ENCODE measurements at places on chromosomes 3 and 15.
A peak's percentile ranks its signal among the peaks of the same experiment; 100 is the strongest.

DNA sequence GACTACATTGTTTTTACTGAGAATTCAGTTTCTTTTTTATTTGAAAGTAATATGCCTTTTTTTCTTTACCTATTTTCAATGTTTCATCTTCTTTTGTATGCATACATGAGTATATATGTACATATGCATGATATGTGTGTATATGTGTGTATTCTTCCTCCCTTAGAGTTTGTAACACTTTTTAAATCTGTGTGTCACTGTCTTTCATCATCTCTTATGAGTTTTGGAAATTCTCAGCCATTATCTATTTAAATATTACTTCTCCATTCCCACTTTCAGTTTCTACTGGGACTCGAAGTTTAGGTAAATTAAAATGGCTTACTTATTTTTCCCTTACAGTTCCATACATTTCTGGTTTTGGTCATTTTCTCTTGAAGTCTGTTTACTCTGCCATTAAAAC is 754.1 kb downstream of the GRM7 start:
- no peak for DNase-seq

DNA sequence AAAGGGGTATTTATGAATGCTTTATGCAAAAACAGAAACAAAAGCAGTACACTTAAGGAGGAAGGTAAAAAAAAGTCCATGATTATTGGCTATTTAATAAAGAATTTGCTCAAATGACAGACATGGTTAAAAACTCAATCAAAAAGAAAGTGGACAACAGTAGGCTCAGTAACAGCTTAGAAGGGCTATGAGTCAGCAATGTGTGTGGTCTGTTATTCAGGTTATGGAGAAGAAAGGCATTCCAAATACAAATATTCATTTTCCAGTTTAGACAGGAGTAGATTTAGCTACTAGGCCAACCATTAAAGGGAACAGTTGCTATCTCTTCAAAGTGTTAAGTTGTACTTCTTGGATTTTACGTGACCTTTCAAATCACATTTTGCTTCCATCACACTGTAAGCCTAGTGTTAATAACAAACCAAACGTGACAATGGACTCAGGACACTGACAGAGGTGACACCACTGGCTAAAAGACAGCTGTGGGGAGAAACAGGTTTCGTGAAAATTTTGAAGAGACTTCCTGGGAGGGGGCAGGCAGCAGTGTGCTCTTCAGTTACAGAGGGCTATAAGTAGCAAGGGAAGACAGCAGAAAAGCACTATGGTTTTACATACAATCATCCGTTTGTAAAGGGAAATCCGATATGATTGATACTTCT is 41.7 kb upstream of the MYO5C start:
- peak; percentile 27 for DNase-seq

DNA sequence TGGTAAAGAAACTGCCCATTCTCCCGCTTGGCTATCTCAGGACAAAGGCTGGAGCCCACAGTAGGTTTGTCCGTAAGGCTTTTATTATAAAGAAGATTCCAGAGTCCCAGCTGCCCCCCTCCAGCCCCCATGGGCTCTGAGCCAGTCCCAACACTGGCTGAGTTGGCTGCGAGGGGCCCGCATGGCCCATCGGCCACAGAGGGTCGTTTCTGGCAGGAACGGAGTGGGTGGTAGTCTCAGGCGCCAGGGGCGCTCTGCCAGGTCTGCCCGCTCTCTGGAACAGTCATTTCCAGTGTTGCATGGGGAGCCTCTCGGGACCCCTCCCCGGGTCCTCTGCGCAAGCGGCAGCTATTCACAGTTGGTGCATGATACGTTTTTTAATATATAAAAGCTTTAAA is 12.2 kb downstream of the H1-8 start:
- DNase-seq: no peak

DNA sequence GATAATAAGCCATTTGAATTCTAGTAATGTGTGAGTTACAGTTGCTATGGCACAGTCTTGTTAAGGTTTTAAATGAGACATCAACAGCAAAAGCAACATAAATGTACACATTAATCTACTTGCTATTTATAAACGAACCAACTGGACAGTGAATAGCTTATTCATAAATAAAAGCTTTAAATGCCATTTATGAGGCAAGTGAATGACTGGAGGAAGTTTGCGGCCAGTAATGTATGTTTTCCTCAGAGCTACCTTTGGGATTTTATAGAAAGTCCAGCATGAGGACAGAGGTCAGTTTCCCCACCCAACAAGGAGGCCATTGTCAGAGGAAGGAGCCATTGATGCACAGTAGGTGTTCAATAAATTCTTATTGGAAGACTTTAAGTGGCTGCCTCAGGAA is 48.0 kb upstream of the PXYLP1 start:
- no peak for DNase-seq

GRCh38 chr3:136211547-136211946 is 15.4 kb upstream of the MSL2 start:
- no peak for DNase-seq

- DNase-seq: no peak
These were observed 61.0 kb upstream of the PPARG start for GRCh38 chr3:12227833-12228232.

GRCh38 chr3:119239206-119239820 is 1.4 kb downstream of the B4GALT4 start:
- DNase-seq: no peak

DNA sequence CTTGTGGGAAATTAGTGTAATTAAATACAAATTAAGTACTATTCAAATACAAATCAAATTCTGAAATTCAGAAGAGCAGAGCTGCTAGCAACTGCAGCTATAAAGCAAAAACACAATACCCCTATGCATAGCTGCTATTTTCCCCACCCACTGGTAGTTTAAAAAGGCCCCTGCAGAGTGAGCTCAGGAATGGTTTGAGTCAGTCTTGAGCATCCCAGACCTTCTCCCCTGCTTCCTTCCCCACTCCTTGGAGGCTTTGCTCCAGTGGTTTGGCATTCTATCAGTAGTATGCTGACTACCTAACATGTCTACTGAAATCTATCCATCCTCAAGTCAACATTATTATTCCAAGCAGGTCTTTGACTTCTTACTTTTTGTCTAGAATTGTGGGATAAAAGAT is 53.0 kb downstream of the EFHB start:
- DNase-seq: no peak

- DNase-seq: no peak
These were observed 751.6 kb downstream of the SI start for GRCh38 chr3:164326714-164327113.

GRCh38 chr3:139639662-139640061 is 38.1 kb downstream of the NMNAT3 start:
- DNase-seq: no peak

- no peak for DNase-seq
These were observed 42.8 kb upstream of the ADAMTSL3 start for GRCh38 chr15:83610901-83611685.

- DNase-seq: no peak
These were observed 71.5 kb downstream of the RAD18 start for GRCh38 chr3:8891774-8892173.

DNA sequence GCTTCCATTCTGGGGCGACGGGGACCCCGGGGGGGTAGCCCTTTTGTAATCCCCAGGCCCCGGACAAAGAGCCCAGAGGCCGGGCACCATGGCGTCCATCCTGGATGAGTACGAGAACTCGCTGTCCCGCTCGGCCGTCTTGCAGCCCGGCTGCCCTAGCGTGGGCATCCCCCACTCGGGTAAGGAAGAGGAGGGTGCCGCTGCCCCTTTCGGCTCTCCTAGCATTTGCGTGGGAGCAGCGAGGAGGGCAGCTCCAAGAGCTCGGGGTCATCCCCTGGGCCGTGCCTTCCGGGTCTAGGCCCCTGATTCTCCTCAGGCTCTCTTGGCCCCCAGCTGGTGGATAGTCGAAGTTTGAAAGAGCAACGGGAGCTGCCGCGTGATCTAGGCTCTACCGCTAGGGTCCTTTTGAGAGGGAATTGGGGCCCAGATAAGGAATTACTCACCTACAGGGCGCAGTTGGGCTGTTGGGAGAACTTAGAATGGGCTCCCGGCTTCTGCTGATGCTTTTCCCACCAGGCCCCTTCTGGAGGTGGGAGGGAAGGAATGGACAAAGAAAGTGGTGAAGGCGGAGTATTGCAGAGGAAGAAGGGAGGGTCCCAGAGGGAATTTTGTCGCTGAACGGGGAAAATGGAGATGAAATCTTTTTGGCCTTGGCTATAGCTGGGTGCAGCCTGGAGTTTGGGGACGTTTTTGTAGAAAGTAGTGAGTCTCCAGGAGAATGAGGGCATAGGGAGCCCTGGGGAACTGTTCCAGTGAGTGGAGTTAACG is 615 bp downstream of the VPS18 start:
- DNase-seq: peak; percentile 79

- peak; percentile 75 for DNase-seq
These were observed 5.6 kb downstream of the PRTG start for GRCh38 chr15:55737373-55737772.

GRCh38 chr3:83524901-83525300 is 1433.9 kb upstream of the CADM2 start:
- no peak for DNase-seq

DNA sequence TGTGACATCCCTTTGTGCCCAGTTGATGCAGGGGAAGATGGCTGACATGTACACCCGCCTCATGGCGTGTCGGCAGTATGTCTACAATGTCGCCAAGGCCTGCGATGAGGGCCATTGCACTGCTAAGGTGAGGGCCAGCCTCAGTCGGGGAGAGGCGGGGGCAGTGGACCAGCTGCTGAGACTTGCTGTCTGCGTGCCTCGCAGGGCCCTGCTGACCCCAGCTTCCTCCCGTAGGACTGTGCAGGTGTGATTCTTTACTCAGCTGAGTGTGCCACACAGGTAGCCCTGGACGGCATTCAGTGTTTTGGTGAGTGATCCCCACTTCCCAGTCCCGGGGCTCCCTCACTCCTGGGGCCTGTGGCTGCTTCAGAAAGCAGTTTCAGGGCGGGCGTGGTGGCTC is 10.5 kb downstream of the IVD start:
- no peak for DNase-seq

- no peak for DNase-seq
These were observed 33.1 kb downstream of the TBC1D5 start for GRCh38 chr3:17709236-17709810.

- DNase-seq: no peak
These were observed 1.8 kb downstream of the EPM2AIP1 start for GRCh38 chr3:36991147-36991546.

GRCh38 chr3:108780235-108780634 is 23.0 kb upstream of the RETNLB start:
- no peak for DNase-seq

- DNase-seq: no peak
These were observed 147.2 kb downstream of the FNDC3B start for GRCh38 chr3:172186607-172187006.

DNA sequence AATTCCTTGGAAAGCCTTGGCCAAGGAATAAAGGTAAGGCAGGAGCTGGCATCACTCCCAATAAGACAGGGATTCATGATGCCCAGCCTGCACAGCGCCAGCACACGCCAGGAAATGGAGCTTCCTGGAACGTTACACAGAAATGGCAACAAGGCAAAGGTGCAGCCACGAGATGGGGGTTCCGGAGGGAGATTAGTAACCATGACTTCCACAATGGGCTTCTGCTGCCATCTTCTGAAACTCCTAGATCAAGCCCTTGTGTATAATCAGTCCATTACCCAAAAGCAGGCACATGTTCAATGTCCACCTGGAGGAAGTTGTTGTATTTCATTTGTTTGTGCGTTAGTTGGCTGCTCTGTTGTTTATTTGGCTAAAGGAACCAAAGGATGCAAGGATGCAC is 131.2 kb upstream of the TRIM42 start:
- DNase-seq: peak; percentile 8

- no peak for DNase-seq
These were observed 621 bp downstream of the RGMA start for GRCh38 chr15:93088200-93088980.

GRCh38 chr3:187369089-187369447 is 883 bp downstream of the RTP4 start:
- no peak for DNase-seq

- DNase-seq: no peak
These were observed 52.4 kb downstream of the LHFPL4 start for GRCh38 chr3:9501226-9501625.

DNA sequence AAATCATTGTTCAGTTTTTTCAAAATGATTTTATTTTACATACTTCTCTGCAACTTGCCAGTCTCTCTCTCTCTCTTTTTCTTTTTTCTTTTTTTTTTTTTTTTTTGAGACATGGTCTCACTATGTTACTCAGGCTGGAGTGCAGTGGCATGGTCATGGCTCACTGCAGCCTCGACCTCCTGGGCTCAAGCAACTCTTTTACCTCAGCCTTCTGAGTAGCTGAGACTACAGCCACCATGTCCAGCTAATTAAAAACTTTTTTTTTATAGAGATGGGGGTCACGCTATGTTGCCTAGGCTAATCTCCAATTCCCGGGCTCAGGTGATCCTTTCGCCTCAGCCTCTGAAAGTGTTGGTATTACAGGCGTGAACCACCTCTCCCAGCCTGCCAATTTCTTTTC is 12.1 kb upstream of the ARID3B start:
- no peak for DNase-seq

DNA sequence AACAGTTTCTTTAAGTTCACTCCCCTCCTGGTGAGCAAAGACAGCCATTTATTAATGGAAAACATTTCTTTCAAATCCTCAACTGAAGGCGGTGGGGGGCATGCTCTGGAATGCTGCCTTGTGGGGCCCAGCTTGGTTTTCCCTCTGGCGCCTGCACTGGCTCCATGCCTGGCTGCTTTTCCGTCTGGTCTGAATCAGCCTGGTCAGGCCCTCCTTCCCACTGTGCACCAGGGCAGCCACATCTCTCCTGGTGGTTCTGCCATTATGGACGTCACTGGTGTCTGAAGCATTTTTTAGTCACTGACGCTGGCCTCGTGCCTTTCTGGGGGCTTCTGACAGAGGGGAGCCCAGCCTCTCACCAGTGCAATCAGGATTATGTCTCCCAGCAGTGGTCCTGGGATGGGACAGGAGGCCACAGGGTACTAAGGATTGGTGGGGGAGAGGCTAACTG is 57.6 kb upstream of the APEH start:
- DNase-seq: no peak

- no peak for DNase-seq
These were observed 711.3 kb downstream of the ROBO1 start for GRCh38 chr3:79056498-79056897.
